ENCODE measurements at places on chromosomes 2 and 18.

- no peak for DNase-seq
These were observed 67.3 kb downstream of the NTSR2 start for GRCh38 chr2:11602563-11603204.

- DNase-seq, result no peak
These were observed 334.7 kb downstream of the EIPR1 start for GRCh38 chr2:3042601-3043585.

- DNase-seq, result no peak
These were observed 262.0 kb downstream of the MEIS1 start for GRCh38 chr2:66696886-66697285.

GRCh38 chr18:62937065-62937464, 221.7 kb downstream of the PHLPP1 start:
- no peak for DNase-seq

DNA sequence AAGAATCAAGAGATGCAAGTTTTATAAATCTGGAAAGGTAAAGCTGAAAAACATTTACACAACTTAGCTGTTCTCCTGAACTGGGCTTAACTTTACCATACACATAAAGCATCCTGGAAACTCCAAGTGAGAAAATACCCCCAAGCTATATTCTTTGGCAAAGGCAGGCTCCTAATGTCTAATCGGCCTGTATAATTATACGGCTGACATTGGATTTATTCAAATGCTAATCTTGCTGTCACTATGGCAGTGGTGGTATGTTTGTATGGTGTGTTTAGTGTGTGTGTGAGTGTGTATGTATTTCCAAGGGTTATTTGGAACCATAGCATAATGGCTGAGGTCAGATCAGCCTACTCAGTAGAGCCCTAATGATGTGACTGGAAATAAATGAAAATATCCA, 1031.8 kb upstream of the ZEB2 start:
- no peak for DNase-seq
